ENCODE measurements at places on chromosomes 7 and 10. TPM values are rescaled to one million over a fixed set of nuclear protein-coding genes. Genes with fewer than 3 reads are reported as not detected.

MASTL gene
- total RNA-seq, result 5.8 TPM

KEL gene
- total RNA-seq, result 0.05 TPM

PDGFA gene
- 4.0 TPM for total RNA-seq

SPRN gene
- total RNA-seq, result 0.75 TPM

CLCN1 gene
- not detected for total RNA-seq

ASB15 gene
- not detected for total RNA-seq

NPM3 gene
- total RNA-seq, result 73.9 TPM

ALOX5 gene
- total RNA-seq, result not detected

ASL gene
- 43.5 TPM for total RNA-seq

PARP12 gene
- 11.9 TPM for total RNA-seq

Data from cardiac ventricle fibroblast (primary cell).